GM06990 (cell line): ENCODE measurements at places on chromosomes 7 and 10.

DNA sequence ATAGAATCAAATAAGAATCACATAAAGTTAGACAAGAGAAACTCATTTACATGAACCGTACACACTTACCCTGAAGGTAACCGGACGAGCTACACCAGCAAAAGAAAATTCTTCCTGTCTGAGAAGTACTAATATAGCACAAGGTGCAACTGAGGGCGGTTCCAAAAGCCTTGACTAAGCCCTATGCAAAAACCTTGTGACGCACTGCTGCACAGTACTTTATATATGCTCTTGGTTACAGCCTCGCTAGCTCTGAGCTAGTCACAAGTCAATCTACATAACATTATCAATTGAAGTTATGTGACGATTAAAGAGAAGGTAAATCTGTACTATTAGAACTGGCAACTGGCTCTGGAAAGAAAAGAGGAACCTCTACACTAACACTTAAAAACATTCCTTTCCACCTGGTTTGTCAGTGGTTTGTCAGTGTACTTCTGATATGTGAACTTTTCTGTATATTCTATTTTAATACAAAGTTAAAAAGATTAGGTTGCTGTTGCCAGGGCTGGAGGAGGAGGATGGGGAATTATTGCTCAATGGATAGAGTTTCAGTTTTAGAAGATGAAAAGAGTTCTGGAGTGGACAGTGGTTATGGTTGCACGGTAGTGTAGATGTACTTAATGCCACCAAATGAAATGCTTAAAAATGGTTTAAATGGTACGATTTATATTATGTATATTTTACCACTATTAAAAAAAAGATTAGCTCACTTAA, 21.6 kb downstream of the NT5C3A start:
- DNase-seq, result peak; percentile 72

DNA sequence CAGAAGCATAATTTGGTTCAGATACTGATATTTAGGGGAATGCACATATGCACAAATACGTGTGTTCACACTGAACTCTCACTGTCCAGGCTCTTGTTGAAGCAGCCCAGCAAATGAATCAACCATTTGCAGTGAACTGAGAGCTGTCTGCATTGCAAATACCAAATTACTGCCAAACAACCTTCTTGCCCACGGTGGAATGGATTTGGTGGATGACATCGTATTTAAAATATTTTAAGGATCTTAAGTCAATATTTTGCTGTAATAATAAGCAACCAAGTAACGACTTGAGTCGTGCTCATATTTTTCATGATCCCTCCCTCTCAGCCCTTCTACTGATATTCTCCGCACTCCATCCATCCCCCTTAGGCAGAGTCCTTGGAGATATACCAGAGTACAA, 107.9 kb upstream of the FEZF1 start:
- DNase-seq, result no peak

DNA sequence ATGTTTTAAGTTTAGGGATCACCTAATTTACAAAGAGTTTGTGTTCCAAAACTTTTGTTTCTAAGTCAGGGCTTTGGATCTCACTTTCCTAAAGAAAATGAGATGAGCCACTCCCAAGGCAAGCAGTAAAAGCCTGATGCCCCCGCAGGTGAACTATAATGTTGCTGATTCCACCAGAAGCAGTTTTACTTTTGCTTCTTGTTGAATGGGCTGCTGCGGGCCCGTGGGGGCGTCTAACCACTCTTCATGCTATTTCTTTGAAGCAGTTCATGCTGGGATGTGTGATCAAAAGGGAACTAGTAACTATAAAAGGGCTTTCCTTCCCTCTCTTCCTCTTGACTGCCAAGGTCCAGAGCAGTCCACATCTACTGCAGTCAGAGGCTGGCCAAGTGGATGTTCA, 118.7 kb upstream of the NEBL start:
- DNase-seq, result no peak

GRCh38 chr7:112501801-112502503, 21.2 kb downstream of the LSMEM1 start:
- DNase-seq, result no peak

- no peak for DNase-seq
Observed at GRCh38 chr7:105699568-105700236, 118.4 kb upstream of the EFCAB10 start.

- no peak for DNase-seq
Observed at GRCh38 chr7:116988363-116988989, 35.2 kb downstream of the ST7 start.

DNA sequence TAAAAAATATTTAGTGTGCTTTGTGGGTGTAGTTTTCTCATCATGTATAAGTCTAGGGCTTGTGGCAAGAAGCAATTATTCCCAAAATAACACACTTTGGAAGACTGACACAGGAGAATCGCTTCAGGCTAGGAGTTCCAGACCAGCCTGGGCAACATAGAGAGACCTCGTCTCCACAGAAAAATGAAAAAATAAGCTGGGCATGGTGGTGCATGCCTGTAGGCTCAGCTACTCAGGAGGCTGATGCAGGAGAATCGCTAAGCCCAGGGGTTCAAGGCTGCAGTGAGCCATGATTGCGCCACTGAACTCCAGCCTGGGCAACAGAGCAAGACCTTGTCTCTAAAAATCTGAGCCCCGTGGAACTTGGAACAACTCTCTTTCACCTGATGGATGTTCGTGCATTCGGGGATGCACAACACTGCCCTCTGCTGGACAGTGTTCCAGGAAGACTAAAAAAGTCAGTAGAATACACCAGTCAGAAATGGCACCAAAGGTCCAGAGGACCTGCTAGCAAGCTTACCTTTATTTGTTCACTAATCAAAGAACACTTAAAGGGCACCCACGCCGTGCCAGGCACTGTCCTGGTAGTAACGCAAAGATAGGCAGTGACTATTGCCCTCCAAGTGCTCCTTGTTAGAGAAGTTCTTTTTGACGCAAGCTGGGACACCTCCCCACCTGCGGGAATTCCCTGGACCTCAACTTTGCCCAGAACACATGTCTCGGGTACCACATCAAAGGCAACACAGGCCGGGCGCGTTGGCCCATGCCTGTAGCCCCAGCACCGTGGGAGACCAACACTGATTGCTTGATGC, 81.9 kb upstream of the CALN1 start:
- peak; percentile 48 for DNase-seq

GRCh38 chr7:44218418-44219201, 17.8 kb downstream of the YKT6 start:
- DNase-seq, result no peak

- DNase-seq, result no peak
Observed at GRCh38 chr7:10412422-10413019, 561.2 kb upstream of the PHF14 start.

DNA sequence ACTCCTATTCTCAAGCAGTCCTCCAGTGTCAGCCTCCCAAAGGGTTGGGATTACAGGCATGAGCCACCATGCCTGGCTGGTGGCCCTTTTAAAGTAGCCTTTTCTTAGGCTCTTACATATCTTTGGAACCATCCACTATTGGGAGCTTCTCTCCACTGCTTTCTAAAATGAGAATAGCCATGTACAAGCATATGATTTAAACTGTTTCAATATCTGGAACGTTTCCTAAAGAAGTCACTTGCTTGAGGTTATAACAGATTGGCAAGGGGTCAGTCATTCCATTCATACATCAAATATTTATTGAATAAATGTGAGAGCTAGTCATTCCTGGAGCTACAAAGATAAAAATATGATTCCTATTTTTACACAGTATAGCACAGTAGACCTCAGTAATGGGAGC, 97.4 kb upstream of the LRGUK start:
- DNase-seq, result no peak

DNA sequence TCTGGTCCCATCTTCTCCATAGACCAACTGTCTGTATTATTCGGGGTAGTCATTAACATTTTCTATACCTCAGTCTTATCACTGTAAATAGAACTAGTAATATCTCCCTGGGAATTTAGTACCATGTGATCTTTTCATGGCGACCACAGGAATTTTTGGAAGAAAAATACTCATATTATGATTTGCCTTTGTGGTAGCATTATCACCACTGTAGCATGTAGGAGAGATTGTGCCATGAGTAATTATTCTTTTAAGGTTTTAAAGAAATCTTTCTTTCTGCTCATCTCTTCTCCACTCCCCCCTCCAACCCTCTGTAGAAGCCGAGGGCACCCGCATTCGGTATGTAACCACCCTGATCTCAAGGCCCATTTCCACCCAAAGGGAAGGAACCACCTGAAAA, 25.0 kb downstream of the ZNF365 start:
- no peak for DNase-seq
